HCT116 (cell line): ENCODE measurements at places on chromosomes 6 and 20. TPM values are rescaled to one million over a fixed set of nuclear protein-coding genes. Genes with fewer than 3 reads are reported as not detected.

LIN28B gene
- total RNA-seq, result 0.25 TPM

DNA sequence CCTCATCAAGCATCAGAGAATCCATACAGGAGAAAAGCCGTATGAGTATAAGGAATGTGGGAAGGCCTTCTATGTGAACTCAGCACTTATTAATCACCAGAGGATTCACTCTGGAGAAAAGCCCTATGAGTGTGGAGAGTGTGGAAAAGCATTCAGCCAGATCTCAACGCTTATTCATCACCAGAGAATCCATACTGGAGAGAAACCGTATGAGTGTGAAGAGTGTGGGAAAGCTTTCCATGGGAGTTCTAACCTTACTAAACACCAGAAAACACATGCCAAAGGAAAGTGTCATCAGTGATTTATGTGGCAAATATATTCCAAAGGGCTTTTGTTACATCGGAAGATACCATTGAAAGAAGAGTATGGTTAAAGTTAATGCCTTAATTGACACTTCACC, 25.4 kb downstream of the ZKSCAN8 start:
- no peak for DNase-seq

ADGRB3 gene
- not detected for total RNA-seq

CASS4 gene
- total RNA-seq, result 0.17 TPM

ASCC3 gene
- 40.5 TPM for total RNA-seq

DNA sequence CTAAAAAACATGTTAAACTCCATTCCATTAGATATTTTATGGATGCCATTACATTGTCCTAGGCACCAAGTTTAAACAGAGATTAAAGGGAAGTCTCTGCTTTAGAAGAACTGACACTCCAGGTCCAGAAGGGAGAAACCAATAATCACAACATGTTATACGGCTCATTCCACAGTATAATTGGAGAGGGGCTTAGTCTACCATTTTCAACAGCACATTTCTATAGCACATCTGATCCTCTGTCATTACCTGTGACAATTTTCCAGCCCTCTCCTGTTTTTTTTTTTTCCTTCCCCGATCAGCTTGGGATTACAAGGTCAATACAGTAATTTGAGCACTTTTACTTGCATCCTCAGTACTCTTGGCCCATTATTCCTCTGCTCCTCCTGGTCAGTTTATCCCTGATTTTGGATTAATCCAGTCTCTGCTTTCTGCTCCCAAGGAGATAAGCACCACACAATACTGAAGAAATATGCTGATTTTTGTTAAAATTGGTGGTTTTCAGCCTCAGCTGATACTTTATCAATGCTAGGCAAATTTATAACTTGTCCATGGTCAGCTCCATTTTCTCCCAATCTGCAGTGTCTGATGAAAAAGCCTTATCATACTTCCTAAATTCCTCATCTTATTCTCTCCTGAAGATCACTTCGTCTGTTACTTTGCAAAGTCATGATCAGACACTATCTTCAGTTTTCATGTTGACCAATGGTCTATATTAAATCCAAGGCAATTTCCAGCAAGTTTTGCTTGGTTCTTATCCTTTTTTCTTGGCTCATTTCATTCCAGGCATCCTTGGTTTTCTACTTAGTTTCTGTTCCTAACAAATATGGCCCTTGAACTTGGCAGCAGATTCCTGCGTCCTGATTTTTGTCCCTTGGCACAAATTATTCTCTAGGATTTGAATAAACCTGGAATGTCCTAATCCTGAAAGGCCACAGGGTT, 30.8 kb upstream of the SYNCRIP start:
- no peak for DNase-seq

INSM1 gene
- 0.07 TPM for total RNA-seq

- no peak for DNase-seq
These were observed 65.9 kb downstream of the FAM184A start for GRCh38 chr6:119012521-119012920.

LTA gene
- total RNA-seq, result 1.1 TPM

GRCh38 chr20:34078540-34078939, 33.5 kb downstream of the EIF2S2 start:
- no peak for DNase-seq

GRCh38 chr6:63882208-63882607, 246.6 kb downstream of the PHF3 start:
- DNase-seq, result peak; percentile 7

ULBP3 gene
- total RNA-seq, result 18.4 TPM

- DNase-seq, result no peak
These were observed 20.8 kb downstream of the TBC1D7 start for GRCh38 chr6:13307508-13307995.

GRCh38 chr6:141669141-141669540, 463.6 kb upstream of the GJE1 start:
- DNase-seq, result no peak

GRCh38 chr6:47915017-47915416, 133.2 kb downstream of the OPN5 start:
- DNase-seq, result no peak

DNA sequence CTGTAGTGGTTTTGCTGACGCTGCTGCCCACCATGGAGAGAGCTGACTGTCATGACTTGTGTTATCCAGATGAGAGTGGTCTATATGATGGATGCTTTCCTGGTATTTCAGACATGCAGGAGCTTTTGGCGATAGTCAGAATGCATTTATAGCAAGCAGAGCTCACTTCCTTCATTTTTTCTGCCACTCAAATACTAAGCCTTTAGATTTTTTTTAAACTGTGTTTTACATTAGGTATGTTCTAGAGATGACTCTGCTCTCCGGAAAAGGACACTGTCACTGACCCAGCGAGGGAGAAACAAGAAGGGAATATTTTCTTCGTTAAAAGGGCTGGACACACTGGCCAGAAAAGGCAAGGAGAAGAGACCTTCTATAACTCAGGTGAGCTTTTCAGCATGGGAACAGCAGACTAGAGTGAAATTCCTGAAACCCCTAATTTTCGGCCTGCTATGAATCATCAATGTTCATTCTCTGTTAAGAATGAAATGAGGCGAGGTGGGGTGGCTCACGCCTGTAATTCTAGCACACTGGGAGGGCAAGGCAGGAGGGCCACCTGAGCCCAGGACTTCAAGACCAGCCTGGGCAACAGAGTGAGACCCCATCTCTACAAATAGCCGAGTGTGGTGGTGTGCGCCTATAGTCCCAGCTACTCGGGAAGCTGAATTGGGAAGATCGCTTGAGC, 98.6 kb upstream of the CLDN20 start:
- no peak for DNase-seq

- DNase-seq, result no peak
These were observed 201.0 kb upstream of the STXBP5 start for GRCh38 chr6:147003186-147003585.

- no peak for DNase-seq
These were observed 153.4 kb upstream of the HEY2 start for GRCh38 chr6:125596020-125596419.

LRFN2 gene
- total RNA-seq, result not detected

GSTA1 gene
- total RNA-seq, result 0.57 TPM

GRCh38 chr20:48076747-48077146, 291.5 kb upstream of the SULF2 start:
- no peak for DNase-seq

GRCh38 chr6:124373386-124373785, 569.7 kb downstream of the NKAIN2 start:
- no peak for DNase-seq

GDAP1L1 gene
- not detected for total RNA-seq

DNA sequence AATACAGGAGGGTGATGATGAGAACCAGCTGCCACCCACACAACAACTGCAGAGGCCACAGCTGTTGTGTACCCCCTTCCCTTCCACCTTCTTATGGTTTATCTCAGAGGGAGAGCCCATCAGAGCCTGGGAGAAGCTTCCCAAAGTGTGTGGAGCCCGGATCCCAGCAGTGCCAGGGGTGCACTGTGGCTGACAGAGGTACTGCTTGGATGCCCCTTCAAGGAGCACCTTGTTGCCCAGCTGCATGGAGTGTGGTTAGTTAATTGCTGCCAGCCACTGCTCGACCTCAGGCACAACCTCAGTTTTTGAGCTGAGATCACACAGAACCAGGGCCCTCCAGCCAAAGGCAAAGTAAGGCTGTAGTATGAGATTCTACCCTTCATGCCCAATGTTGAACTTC, 13.0 kb downstream of the PI3 start:
- DNase-seq, result no peak

ENPP5 gene
- 4.5 TPM for total RNA-seq

DNA sequence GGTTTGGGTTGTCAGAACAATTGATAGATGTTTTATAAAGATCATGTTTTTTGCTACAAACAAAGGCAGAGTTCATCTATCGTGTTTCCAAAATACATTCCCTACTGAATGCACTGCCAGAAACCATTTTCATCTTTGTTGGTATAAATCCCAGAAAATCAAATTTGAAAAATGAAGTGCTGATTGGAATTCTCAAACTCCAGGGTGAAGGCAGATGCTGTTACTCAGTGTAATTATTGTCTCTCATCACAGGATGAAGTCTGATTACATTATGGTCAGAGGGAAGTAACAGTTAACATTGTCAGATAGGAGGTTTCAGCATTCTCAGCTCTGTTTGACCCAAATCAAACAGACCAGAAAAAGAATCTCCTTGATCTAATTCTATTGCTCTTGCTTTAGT, 198.4 kb upstream of the KCNK16 start:
- DNase-seq, result no peak

DNA sequence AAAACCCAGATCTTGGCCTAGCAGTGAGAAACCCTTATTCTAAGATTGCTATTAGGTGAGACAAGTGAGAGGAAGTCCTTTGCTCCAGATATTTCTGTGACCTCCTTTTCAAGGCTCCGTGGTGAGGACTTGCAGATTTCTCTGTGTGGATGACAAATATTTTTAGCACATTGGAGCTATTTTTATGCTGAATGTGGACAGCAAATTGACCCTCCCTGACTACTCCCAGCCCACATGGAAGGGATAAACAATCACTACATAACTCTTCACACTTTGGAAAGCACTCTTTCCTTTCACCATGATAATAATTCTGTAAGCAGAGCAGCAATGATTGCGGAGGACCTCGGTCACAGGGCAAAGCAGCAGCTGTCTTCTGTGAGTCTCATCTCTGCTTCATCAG, 88.0 kb upstream of the ADGRF1 start:
- DNase-seq, result no peak

DNA sequence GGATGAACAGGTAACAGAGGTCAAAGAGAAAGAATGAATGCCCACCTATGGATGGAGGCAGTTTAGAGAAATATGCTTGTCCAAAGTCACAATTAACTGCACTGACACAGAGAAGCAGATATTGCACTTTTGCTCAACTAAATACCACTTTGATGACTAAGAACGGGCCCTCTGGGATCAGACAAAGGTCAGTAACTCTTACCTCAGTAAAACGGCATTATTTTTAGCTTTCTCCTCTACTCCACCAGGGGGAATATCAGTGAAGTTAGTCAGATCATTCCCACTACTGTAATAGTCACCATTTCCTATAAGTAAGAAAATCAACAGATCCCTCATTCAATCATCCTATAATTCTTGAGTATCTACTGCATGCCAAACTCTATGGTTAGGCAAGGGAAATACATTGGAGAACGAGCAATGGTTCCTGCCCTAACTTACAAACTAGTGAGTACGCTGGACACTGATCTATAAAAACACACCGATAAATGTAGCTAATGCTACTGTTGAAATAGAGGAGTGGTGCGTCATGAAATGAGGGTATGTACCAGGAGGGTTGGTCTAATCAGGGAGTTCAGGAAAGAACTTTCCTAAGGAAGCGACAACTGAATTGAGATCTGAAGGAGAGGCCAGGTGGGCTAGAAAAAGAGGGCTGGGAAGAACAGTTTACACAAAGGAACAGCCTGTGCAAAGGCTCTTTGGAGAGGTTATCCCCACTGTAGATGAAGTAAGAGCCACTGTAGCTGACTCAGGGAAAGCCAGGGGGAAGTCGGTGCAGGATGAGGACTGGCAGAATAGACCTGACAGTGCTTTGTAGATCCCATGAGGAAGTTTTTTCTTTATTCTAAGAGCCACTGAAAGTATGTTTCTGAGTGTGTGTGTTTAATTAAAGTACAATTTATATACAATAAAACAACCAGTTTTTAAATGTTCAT, 9.2 kb downstream of the ECI2 start:
- peak; percentile 42 for DNase-seq

DNA sequence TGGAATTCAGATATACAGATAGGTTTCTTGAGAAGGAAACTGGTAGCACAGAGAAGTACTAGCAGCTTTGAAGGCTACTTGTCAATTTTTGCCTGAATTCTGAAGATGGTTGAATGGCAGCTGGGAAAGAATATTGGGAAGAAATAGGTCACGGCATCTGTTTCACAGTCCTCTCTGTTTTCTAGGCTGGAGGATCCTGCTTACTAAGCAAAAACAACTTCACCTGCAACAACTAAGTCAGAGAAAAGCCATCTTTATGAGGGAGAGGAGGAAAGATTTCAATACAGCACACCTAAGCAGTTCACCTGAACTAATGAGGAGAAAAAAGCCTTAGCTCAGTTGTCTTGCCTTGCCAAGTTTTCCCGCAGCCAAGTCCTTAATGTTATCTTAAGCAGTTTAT, 975.5 kb upstream of the EPHA7 start:
- DNase-seq, result no peak

GRCh38 chr6:69220375-69220774, 576.4 kb downstream of the LMBRD1 start:
- no peak for DNase-seq

PPP1R18 gene
- total RNA-seq, result 33.6 TPM

- no peak for DNase-seq
These were observed 116.2 kb downstream of the GRM4 start for GRCh38 chr6:34029489-34030280.

MUC21 gene
- total RNA-seq, result not detected

SLC22A2 gene
- total RNA-seq, result not detected

DNA sequence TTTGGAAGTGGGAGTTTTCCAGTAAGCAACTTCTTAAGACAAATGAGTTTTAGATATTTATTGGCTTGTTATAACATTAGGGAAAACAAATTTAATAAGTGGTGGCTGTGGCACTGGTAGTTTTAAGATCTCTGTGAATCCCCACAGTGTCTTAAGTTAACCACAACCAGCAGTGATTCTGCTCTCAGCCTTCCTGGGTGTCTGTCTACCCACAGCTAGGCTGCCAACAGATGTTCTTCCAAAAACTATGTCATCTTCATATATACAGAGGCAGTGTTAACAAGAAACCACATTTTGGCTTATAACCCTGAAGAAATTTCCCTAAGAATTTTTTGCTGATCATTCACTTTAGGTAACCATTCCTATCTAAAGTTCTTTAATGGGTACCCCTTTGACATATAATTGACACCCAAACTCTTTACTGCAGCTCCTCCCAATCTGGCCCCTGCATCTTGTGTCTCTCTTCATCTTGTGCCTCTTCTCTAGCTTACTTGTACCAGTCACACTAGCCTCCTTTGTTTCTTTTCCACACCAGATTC, 52.7 kb downstream of the TOP1 start:
- DNase-seq, result no peak

FNDC11 gene
- total RNA-seq, result 5.5 TPM
